Fibroblast of skin of left biceps (primary cell): ENCODE measurements at places on chromosomes 2 and 18.

- no peak for DNase-seq
Measured at GRCh38 chr2:126808929-126809328, 89.8 kb upstream of the TEX51 start.

DNA sequence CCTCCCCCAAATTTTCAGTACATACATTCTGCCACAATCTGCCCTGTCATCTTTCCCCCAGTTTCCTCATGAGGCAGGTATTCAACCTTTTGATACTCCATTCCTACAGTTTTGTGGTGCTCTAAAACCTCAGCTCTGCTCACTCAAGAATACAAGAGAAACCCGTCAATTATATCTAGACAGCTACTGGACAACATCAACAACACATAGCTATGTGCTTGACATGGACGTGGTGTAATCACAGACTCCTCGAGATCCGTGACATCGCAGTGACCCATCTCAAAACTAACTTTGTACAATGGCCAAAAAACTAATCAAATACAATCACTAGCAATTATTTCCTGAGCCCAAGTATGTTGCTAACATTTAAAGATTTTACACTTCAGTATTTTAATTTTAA, 23.6 kb downstream of the WDSUB1 start:
- DNase-seq: no peak

- DNase-seq: no peak
Measured at GRCh38 chr2:200174433-200175216, 131.9 kb upstream of the SPATS2L start.

- DNase-seq: no peak
Measured at GRCh38 chr18:51350081-51350480, 152.6 kb upstream of the MEX3C start.

DNA sequence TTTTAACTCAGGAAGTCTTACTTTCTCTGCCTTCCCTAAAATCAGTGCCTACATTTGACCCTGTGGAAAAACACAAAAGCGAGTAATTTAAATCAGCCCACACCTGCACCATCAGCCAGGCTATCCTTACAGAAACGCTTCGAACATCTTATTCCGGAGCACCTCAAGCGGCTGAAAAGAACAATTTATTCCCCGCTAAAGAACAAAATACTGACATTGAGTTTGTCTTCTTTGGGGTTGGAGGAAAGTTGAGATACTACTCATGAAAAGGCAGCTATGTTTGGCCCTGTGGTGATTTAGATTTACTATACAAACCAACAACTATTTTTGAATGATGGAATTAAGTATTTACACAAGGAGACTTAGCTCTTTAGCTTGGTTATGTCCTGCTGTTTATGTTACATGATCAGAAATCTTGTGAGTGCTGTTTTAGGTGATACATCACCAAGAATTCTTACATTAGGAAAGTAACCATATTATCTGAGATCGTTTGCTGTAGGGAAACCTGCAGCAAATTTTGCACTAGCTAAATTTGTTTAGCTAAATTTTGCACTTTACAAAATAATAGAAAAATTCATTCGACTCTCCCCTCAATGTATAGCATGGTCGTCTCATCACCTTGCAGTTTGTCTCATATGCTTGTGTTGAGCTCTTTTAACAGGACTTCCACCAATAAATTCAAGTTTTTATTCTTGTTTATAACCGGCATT, 158.8 kb upstream of the SIX2 start:
- DNase-seq: no peak

DNA sequence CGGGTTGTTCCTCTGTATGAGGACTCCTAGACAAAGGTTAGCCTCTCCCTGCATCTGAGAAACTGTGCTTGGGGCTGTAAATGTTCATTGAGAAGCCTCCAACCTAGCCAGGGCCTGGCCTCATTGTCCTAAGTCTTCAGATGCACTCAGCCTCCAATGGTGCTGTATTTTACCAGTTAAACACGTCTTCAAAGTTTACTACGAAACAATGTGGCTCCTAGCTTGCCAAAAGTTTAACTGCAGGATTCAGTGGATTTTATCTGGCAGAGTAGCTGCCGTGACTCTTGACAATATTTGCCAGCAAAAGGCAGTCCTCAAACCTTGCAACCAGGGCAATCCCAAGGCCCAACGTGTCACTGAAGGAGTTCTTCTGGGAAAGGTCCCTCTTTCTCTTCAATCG, 1.1 kb downstream of the PID1 start:
- DNase-seq: no peak

GRCh38 chr18:39772155-39772919, 2182.7 kb upstream of the PIK3C3 start:
- no peak for DNase-seq

- no peak for DNase-seq
Measured at GRCh38 chr2:144515696-144516410, 4.1 kb downstream of the ZEB2 start.

DNA sequence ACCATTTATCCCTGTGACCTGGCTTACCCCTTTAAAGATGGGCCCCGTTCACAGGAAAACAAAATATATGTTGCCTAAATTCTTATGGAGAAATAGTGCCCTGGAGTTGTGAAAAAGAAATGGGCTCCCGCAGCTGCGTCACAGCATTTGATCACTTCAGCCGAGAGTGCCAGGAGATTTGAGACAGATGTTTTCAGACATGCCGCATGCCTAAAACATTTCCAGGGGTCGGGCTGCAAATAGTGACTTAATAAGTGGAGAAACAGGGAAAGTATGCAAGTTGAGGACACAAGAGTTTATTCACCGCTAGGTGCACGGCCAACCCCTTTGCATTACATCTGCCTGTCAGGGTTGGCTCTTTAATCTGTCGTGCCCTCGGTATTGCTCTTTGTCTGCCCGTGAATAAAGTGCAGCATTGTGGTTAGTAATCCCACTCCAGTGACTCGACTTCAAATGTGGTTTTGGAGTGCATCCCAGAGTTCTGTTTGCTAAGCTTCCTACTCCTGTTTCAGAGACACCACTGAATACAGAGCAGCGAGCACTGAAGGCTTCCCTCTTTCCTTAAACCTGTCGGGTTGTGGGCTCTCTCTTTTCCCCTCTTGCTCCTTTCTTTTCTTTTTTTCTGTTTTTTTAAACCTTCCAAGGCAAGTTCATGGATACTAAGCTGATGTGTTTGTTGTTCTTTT, 187.5 kb downstream of the LTBP1 start:
- peak; percentile 93 for DNase-seq

DNA sequence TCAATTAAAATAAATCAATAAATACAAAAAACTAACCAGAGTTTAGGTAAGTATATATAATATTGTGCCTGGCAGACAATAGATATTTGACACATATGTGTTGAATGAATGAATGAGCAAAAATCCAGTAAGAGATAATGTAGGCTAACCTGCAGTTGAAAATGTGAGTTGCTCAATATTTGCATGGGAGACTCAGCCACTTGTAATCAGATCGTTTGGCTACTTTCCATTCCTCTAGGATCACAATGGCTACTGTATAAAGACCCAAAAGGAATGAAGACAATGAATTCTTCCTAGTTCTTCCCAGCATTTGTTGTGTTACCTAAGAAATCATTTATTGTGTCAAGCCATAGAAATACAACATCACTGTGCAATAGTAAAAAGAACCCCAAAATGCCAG, 25.3 kb downstream of the PIEZO2 start:
- no peak for DNase-seq

- DNase-seq: no peak
Measured at GRCh38 chr2:114219456-114219855, 223.0 kb upstream of the DPP10 start.

GRCh38 chr2:128433911-128434550, 115.4 kb upstream of the HS6ST1 start:
- no peak for DNase-seq
